ENCODE measurements at places on chromosomes 6 and 20.

- no peak for DNase-seq
Measured at GRCh38 chr6:62805431-62805830, 405.8 kb upstream of the FKBP1C start.

- DNase-seq = no peak
Measured at GRCh38 chr20:3932681-3933080, 43.5 kb downstream of the PANK2 start.

DNA sequence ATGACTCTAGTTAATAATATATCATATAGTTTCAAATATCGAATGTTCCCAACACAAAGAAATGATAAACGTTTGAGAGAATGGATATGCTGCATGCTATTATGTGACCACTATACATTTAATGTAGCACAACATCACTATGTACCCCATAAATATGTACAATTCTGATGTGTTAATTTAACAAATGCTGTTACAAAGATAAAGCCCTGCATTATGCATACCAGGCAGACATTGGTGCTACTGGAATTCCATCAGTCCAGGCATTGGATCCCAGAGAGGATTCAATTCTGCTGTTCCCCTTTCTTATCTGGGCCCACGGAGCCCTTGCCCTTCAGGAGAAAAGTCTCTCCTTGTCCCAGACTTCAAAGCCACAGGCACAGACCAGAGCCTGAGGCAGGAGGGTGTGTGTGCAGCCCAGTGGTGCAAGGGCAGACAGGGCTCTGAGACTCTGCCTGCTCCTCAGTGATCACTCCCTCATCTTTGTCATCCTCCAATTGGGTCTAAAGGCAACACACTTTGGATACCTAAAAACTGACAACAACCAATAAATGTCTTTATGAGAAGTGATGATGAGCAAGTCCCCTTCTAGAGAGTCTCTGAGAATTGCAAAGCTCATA lies 45.2 kb downstream of the PSMG4 start:
- DNase-seq = no peak

DNA sequence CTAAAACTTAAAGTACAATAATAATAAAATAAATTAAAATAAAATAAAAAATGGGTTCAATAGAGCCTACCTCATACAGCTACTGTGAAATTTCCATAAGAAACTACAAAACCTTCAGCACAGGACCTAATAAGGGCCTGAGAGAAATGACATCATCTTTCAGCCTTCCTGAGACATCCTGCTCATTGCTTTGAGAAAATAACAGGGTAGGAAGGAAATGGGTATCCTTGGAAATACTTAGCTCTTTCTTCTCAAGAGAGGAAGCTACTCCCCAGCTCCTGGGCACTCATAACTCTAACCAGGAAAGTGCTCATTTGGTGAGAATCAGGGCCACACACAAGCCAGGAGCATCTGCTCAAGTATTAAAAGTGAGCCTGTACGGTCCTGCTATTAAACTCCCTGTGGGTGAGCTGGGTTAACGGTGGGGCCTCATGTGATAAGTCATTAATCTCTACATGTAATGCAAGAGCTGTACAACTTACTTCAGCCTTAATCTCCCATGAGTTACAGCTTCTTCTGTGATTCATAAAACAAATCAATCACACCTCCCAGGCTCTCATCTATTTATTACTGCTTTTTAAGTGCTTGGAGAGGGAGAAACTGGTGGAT lies 141.4 kb downstream of the MAFB start:
- DNase-seq = no peak

DNA sequence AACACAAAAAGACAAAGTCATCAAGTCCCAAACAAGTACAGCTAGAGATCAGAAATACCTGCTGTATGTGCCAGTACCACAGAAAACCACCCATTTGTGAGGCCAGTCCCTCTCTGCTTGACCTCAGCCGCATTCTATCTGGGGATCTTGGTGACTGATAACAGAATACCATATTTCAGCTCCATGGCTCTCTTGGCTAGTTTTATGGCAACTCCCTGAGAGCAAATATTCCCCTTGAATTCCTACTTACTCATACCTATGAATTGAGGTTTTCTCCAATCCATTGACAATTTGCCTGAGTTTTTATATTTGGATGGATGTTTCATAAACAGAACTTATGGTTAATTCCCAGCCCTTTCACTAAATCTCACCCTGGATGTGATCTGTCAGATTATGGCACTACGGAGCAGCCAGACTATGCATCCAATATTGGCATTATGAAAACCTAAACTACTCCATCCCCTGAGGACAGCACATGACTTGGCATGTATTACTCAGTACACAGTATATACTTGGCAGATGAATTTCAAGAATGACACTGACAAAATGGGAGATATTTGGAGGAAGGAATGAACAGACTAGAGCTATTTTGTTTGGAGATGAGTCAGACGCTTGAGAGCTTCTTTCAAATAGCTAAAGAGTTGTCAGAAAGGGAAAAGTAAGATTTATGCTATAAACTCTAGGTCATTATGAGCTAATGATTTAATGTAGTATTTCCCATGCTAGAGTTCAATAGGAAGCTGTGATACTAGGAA lies 95.7 kb downstream of the PRDM1 start:
- DNase-seq = no peak

DNA sequence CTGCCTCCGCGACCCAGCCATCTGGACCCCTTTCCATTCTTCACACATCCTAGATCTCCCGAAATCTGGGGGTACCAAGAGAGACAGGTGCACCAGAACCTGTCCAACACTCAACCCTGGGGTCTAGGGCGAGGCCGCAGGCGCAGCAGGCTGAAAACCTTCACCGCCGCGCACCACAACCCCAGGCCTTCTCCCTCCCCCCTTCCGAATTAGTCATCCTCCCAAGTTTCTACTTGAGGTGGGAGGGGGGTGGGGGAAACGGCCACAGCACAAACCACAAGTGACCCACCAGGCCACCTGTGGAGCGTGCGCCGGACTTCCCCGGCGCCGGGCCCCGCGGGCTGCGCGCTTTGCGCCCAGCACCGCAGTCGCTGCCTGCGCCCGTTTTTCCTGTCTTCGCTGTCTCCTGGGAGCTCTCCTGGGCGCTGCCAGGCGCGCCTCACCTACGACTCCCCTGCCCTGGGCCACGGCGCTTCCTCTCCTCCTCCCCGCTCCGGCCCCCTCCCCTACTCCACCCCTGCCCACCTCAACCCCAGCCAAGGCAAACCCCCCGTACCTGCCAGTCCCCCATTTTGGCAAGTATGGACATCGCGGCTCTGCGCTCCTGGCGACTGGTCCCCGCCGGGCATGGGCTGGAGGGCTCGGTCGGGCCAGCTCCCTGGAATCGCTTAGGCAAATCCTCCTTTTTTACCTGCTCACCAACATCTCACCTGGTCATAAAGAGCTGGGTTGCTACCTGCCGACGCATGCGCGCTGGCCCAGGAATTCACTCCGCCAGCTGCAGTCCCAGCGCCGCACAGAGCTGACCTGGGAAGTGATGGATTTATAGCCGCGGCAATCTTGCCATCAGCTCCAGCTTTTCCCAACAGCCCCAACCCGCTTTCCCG lies 4.2 kb upstream of the TFAP2A start:
- no peak for DNase-seq

DNA sequence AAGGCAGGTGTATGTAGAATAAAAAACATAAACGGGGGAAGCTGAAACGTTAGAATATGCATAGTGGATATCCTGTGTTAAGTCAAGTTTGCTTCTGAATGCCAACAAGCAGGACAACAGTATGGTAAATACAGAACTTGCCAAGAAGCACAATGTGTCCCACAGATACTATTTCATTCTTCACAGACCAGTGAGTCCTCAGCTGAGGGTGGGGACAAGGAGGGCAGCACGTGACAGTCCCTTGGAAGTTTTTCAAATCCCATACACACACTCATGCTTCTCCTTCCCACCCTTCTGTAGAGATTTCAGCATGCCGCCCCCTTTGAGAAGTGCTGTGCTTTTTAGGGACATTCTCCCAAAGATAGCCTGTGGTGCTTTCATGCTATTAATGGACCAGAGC lies 268.5 kb upstream of the ECI2 start:
- DNase-seq = no peak

GRCh38 chr6:127382413-127382812 lies 39.0 kb upstream of the ECHDC1 start:
- no peak for DNase-seq

DNA sequence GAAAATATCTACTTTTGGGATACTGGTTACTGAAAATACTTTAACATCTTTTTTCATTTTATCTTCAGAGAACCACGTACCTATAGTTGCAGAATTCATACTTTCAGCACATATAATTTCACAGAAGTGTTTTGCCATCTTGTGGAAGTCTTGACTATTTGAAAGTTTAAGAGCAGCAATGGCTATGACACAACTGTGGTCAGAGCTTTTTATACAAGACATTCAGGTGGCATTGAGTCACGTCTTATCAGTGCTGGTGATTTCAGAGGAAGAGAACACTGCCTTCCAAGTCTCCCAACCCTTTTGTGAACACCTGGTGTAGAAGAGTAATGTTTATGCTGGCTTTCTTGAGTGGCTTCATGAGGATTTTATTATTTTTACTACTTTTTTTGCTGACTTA lies 171.6 kb downstream of the ARID1B start:
- no peak for DNase-seq

GRCh38 chr6:111593512-111593816 lies 12.2 kb downstream of the TRAF3IP2 start:
- no peak for DNase-seq

- no peak for DNase-seq
Measured at GRCh38 chr20:59938696-59939051, 1.4 kb downstream of the PPP1R3D start.

DNA sequence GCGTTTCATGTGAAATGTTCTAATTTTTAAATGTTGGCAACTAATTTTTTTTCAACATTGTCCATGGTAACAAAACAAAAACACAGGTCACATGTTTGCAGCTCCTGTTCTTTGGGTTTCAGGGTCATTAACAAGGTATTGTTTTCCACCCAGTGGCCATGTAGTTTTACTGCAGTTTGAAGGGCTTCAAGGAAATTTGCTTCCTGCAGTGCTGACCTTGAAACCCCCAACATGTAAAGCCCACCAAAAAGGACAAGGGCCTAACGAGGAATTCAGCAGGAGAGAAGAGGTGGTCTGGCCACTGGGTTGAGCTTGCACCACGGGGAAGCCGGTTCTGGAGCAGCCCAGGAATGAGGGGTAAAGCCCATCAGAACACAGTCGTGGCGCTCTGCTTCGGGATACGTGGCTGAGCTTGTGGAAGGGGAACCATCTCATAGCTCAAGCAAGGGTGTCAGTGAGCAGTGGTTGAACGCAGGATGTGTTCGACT lies 13.9 kb upstream of the KLHL31 start:
- no peak for DNase-seq

GRCh38 chr6:142929751-142930358 lies 15.1 kb downstream of the HIVEP2 start:
- DNase-seq = no peak
